ENCODE measurements at places on chromosomes 16 and 17.

DNA sequence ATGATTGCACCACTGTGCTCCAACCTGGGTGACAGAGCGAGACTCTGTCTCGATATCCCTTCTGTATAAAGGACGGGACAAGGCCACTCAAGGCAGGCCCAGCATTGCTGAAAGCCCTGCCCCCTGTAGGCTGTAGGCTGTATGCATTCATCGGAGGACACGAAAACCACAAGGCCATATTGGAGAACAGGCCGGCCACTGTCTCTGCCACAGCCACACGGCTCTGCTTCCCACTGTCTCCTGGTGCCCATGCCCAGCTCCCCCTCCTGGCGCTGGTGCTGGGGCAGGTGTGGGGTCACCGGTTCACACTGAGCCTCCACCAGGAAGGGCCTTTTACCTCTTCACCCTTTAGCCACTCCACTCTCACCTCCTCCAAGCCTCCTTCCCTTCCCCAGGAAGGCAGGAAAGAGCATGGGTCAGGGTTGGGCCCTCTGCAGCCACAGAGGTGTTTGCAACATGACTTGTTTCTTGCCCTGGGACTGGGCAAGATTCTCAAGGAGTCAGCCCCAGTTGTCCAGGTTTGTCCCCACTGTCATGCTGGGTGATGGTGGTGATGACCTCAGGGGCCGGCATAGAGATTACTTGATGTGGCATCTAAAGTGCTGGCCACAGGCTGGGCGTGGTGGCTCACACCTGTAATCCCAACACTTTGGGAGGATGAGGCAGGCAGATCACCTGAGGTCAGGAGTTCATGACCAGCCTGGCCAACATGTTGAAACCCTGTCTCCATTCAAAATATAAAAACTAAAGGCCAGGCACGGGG is 5.3 kb upstream of the NTN3 start:
- no peak for DNase-seq

GRCh38 chr16:85306071-85306792 is 194.0 kb upstream of the CIBAR2 start:
- DNase-seq, result peak; percentile 87

- no peak for DNase-seq
Observed at GRCh38 chr17:27860971-27861664, 32.0 kb downstream of the LYRM9 start.

GRCh38 chr17:48093341-48094045 is 7.8 kb downstream of the CBX1 start:
- DNase-seq, result no peak

DNA sequence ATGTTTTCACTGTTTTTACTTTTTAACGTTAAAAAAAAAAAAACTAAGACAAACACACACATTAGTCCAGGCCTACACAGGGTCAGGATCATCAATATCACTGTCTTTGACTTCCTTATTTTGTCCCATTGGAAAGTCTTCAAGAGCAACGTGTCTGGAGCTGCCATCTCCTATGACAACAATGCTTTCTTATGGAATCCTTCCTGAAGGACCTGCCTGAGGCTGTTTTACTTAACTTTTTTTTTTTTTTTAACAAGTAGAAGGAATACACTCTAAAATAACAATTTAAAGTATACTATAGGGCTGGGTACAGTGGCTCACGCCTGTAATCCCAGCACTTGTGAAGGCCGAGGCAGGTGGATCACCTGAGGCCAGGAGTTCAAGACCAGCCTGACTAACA is 71.8 kb upstream of the BCAR1 start:
- DNase-seq, result no peak

DNA sequence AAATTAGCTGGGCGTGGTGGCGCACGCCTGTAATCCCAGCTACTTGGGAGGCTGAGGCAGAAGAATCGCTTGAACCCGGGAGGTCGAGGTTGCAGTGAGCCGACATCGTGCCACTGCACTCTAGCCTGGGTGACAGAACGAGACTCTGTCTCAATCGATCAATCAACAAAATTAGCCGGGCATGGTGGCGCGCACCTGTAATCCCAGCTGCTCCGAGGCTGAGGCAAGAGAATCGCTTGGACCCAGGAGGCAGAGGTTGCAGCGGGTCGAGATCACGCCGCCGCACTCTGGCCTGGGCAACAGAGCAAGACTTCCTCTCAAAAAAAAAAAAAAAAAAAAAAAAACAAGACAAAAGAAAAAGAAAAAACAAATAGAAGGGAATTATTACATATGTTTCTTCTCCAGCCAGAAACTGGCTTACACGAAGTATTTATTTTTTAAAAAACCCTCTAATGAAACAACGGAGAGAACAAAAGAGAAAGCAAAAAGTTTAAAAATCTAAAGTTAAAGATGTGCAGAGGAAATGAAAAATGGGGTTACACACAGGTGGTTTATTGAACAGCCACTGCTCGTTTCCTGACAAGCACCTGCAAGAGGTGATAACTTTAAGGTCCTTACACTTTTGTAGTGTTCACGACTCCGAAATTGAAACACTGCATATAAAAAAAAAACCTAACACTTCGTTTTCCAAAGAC is 1.4 kb downstream of the SYNRG start:
- no peak for DNase-seq

- no peak for DNase-seq
Observed at GRCh38 chr17:67656494-67657203, 61.1 kb upstream of the NOL11 start.

DNA sequence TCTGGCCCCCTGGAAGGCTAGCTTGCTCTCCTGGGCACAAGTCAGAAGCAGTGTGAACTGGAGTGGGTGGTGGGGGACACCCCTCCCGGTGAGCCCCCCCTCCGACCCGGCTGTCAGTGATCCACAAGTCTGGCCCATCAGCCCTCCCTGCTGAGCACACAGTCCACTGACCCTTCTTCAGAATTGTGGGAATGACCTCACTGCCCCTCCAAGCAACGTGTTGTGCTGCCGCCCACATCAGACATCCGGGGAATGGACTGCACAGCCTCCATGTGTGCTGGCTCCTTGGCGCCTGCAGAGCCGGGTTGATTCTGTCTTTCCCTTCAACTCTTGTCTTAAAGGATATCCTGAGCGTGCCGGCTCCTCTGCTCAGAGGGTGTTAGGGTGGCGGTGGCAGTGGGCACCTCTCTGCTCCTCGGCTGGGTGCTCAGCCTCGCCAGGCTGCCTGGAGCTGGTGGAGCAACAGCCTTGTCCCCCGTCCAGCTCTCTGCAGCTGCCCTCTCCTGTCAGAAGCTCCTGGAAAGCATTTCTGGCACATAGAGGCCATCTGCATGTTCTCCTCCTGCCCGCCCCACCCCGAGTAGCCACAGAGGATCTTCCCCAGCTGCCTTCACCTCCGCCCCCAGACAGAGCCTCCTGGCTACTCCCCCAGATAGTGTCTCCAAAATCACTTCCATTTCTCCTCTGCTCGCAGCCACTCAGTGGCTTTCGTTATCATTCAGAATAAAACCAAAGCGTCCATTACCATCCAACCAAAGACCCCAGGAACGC is 19.8 kb downstream of the NPTX1 start:
- DNase-seq, result no peak

- no peak for DNase-seq
Observed at GRCh38 chr17:21095735-21096134, 31.0 kb upstream of the DHRS7B start.

GRCh38 chr17:34565713-34566112 is 13.7 kb upstream of the TMEM132E start:
- DNase-seq, result no peak

GRCh38 chr17:34653511-34653910 is 74.1 kb downstream of the TMEM132E start:
- no peak for DNase-seq

GRCh38 chr17:27733773-27734172 is 66.6 kb downstream of the NOS2 start:
- no peak for DNase-seq

DNA sequence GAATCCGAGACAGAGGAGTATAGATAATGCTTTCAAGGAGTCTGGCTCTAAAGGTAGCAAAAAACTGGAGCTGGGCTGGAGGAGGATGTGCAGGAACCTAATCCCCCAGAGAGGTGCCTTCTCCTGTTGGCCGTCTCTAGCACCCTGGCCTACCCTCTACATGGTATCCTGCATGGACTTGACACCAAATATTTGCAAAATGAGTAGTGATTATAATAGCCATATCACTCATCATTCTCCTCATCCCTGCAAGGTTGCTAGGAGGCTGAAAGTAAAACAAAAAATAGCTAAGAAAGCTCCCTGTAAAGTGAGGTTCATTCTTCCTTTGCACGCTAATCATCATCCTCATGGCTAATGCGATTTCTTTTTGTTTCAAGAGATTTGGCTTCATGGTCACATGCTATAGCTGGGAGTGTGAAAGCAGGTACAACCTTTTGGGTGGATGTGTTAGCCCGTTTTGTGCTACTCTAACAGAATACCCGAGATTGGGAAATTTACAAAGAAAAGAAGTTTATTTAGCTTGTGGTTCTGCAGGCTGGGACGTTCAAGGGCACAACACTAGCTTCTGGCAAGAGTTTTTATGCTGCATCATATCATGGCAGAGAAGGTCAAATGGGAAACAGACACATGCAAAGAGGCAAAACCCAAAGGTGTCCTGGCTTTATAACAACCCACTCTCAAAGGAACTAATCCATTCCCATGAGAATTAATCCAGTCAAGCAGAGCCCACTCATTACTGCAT is 27.1 kb upstream of the CIITA start:
- no peak for DNase-seq

GRCh38 chr16:53372992-53373871 is 61.0 kb upstream of the RBL2 start:
- no peak for DNase-seq

DNA sequence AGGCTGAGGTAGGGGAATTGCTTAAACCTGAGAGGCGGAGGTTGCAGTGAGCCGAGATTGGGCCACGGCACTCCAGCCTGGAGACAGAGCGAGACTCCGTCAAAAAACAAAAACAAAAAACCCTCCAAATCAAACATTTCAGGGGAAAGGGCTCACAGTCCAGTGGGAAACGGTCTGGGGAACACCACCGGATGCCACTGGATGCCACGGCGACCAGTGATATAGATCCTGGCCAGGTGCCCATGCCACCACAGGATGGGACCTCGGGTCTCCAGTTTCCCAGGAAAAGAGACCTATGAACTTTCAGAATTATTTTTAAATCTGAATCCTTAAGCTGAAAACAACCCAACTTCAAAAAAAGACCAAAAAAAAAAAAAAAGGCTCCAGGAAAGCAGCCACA is 12.3 kb downstream of the CEP131 start:
- DNase-seq, result no peak

DNA sequence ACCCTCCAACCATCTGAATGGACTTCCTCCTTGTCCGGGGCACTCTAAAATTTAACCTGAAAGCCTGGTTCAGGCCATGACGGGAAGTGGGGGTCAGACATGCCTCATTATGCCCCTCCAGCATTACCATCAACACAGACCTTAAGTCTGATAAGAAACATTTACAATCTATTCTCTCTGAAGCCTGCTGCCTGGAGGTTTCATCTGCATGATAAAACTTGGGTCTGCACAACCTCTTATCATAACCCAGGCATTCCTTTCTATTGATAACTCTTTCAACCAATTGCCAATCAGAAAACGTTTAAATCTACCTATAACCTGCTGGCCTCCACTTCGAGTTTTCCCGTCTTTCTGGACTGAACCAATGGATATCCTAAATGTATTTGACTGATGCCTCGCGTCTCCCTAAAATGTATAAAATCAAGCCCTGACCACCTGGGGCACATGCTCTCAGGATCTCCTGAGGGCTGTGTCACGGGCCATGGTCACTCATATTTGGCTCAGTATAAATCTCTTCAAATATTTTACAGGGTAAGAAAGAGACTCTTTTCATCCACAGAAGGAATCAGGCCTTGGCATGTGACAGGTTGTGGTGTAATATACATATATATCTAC is 45.6 kb downstream of the LYRM1 start:
- DNase-seq, result no peak

GRCh38 chr17:66509926-66510325 is 207.5 kb downstream of the PRKCA start:
- DNase-seq, result no peak

DNA sequence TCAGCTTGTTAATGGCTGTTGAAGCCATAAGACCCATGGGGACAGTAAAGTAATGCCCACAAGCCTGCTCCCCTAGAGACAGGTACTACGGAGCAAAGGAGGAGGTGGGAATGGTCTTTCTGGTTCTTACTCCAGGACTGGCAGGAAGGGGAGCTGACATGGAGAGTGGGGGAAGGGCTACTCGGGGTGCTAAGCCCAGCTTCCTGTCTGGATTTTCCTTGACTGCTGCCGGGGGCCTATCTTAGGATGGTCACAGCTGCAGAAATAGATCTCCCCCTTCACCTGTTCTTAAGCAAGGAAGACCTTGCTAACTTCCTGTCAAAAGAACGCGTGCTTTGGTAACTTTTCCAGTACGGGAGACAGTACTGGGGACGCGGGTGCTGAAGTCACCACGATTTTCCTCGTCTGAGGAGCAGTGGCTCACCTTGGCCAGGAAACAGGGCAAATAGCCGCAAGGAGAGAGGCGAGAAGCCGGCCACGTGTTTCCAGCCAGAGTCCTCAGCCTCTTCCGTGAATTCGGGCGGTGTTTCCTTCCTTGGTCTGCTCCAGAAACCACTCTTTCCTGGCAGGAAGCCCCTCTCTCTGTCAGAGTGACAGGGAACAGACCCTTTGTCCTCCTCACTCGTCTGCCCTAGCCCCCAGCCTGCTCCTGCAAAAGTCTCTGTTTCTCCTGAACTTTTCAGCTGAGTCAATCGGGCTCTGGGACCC is 656 bp upstream of the PRR29 start:
- DNase-seq, result no peak

GRCh38 chr17:58996968-58997367 is 109.7 kb downstream of the TRIM37 start:
- DNase-seq, result peak; percentile 63

DNA sequence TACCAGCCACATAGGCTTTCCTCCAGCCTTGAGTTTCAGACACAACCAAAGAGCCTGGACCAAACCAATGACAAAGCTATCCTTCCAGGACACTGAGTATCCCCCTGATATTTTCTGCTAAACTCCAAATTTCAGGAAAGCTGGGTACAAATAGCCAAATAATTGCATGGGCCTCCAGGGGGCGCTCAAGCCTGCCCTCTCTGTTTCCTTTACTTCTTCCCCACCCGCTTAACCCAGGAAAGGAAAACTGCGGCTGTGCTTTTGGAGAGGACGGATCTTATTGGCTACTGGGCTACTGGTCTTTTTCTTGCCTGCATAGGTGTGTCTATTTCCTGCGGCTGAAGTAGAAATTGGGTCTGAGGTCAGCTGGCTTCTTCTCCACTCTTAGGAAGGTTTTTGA is 30.1 kb downstream of the GNGT2 start:
- DNase-seq, result peak; percentile 80
